ENCODE measurements at places on chromosomes 12 and 14.

DNA sequence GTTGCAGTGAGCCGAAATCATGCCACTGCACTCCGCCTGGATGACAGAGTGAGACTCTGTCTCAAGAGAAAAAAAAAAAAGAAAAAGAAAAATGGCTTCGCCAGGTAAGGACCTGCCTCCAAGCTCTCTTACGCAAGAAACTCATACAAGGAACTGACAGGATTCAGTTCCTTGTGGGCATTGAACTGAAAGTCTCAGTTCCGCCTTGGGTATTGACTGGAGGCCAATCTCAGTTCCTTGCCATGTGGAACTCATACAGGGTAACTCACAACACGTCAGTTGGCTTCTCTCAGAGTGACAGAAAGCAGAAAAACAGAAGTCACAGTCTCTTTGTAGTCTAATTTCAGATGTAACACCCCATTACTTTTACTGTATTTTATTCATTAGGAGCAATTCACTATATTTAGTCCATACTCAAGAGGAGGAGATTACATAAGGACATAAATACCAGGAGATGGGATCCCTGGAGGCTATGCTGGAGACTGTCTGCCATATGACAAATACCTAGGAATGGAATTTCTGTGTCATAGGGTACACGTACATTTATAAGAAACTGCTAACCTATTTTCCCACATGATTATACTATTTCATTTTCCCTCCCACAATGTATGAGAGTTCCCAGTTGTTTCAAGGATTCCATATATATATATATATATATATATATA is 11.4 kb upstream of the NOPCHAP1 start:
- no peak for DNase-seq

DNA sequence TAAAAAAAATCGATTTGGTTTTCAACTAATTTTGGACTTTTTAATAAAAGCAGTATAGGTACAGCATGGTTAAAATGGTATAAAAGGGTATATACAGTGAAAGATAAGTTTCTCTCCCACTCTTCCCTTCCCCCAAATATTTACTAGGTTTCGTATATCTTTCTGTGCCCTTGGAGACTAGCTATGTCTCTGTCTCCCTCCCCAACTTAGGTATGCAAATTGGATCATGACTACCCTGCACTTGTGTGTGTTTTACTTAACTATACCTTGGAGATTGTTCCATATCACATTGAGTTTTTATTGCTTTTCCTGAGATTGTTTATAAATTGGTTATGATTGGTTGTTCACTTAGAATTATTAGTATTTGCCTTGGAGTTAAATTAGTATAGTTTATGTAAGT is 19.4 kb downstream of the AEBP2 start:
- DNase-seq, result no peak

DNA sequence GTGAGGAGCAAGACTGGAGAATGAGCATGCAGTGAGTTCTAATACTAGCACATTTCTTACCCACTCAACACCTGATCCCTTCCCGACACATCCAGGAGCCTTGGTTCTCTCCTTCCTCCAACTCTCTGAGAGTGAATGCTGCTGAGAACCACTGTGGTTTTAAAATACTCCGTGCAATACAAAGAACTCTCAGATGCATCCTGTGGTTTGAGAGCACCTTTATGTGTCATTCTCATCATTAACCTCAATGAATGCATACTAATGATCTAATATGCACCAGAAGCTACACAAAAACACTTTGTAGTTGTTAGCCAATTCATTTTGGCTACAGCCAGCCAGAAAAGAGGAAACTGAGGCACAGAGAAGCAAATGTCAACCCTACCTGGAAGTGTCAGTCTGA is 87.6 kb downstream of the GALNT8 start:
- DNase-seq, result no peak

GRCh38 chr14:68479247-68479646 is 313.6 kb downstream of the ZFP36L1 start:
- DNase-seq, result no peak

DNA sequence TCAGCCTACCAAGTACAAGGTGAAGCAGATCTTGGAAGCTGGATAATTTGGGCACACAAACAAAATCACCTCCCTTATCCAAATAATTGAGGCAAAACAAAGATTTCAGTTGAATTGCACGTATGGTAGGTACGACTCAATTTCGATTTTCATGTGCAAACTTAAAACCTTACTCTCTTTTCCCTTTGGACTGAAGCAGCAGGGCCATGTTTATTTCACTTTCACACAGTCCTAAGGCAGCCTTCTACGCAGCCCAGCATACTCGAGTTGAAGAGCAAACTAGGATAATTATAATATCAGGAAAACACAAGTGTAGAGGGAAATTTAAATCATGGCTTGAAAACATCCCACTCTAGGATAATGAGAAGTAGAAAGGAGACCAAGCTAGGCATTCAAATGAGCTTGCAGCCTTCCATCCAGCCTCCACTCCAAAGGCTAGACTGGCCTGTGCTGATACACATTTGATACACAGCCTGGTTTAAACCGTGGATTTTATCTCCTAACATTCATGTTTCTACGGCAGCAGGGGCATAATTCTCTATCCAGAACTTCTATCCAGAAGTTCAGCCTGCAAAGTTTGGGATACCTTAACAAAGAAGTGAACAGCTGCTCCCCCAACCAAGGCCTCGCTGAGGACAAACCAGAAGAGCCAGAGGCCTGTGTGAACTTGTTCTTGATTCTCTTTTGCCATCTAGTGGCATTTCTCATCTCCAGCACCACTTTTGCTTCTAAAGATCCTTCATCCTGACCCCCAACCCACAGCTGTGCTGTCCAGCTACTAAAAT is 2.4 kb upstream of the RNASE7 start:
- DNase-seq, result no peak

DNA sequence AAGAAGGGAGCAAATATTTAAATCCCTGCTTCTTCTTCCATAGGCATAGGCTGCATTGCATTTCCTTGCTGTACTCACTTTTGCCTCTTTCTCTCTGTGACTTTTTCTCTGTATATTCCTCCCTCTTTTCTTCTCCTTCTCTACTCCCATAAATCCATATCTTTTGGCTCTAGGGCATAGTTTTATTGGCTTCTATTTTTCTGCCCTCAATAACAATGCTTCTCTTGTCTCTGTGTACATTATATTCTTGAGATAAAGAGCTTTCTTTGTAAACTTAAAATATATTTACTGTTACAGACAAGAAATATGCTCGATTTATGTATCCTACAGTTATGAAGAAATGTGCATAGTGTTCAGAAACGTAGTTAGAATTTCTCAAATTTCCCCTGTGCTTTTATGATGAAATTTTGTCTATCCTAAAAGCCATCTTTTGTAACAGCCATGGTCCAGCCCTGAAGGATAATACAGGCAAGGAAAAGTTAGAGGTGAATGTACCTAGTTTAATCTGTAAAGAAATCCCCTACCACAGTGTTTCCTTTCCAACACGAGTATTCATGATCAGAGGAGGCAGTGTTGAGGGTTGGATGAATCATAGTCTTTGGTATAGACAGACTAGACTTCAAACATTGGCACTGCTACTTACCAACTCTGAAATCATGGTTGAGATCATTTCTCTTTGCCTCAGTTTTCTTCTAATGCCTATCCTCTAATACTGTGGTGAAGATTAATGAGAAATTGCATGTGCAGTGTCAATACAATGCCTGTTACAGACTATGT is 173.3 kb upstream of the FAR2 start:
- no peak for DNase-seq

- DNase-seq, result no peak
Observed at GRCh38 chr14:38280081-38280480, 24.2 kb upstream of the CLEC14A start.

Data from Right ventricle myocardium inferior (tissue), 1 donor.